Muscle of back (tissue), 13 donors: ENCODE measurements at places on chromosomes 11 and 22.

GRCh38 chr22:43996170-43996980 is 27.7 kb upstream of the PARVB start:
- DNase-seq = no peak

DNA sequence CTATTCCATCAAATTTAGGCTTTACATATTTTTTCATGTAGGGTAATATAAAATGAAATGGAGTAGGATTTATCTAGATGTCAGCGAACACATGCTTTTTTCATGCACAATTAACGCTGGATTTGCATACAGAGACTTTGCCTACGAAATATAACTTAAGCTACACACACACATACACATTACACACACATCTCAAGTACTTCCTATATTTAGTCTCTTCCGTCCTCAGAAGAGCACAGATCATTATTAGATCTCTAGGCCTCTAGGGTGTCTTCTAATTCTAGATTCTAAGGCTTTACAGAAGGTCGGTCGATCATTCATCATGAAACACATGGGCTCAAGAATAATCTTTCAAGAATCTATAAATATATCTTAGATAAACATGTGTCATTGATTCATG is 3.8 kb upstream of the MS4A13 start:
- DNase-seq = no peak

DNA sequence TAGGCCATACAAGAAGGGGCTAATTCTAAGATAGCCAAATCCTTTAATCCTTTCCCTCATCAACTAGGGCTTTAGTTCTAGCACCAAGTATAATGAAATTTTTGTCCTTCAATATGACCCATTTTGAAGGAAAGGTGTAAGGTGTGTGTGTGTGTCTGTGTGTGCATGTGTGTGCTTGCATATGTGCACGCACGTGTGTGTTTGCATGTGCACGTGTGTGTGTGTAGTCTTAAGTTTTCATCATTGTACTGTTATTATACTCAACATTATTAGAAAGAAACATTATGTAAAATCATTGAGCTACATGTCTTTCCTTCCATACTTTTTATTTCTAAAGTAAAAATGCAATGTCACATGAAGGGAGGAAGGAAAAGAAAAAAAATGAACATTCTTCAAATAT is 547.7 kb downstream of the FAM181B start:
- no peak for DNase-seq

DNA sequence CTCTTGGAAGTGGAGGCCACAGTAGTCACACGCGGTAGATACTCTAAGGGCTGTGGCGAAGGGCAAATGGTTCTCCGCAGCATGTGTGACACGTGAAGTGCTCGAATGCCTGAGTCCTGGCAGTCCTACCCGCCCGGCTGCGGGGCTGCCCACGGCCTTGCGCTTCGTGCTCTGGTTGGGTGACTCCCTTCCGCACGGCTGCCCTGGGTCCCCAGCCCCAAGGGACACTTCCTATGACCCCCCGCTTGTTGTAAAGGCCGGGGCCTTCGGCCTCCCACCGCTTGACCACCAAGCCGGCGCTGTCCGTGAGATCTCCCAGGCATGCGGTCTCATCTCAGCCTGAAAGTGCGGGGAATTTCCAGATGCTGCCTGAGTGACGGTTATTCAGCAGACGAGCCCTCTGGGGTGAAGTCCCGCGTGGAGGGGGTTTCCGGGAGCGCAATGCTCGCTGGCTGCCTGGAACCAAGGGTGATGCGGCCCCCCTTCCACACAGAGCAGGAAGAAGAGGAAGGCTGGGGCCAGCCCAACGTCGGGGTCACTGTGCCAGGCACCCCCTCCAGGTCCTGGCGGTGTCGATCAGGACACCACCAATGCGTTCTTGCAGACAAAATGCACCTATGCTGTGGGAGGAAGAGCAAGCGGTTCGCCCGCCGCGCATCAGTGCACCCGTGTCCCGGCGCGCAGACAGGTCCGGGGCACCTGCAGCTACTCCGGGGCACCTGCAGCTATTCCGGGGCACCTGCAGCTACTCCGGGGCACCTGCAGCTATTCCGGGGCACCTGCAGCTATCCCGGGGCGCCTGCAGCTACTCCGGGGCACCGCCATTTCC is 171.2 kb downstream of the OPCML start:
- DNase-seq = no peak

- DNase-seq = no peak
Measured at GRCh38 chr22:39577366-39577765, 6.8 kb downstream of the CACNA1I start.
